ENCODE measurements at places on chromosomes 7 and 10. TPM values are rescaled to one million over a fixed set of nuclear protein-coding genes. Genes with fewer than 3 reads are reported as not detected.

Gene C10orf105
- total RNA-seq = not detected

Gene SGMS1
- 61.2 TPM for total RNA-seq

Gene DDC
- not detected for total RNA-seq

Gene TDRD1
- 0.45 TPM for total RNA-seq

Gene NYAP1
- total RNA-seq = 0.81 TPM

Gene SFTPD
- not detected for total RNA-seq

Gene HOXA2
- 0.16 TPM for total RNA-seq

Gene ANKRD61
- not detected for total RNA-seq

Gene MEOX2
- total RNA-seq = 13.0 TPM

Gene TRIM50
- not detected for total RNA-seq

Gene FANK1
- total RNA-seq = 2.3 TPM

Gene RSPH10B2
- total RNA-seq = not detected

Gene CELF2
- 42.8 TPM for total RNA-seq

Gene TMEM106B
- 50.2 TPM for total RNA-seq

Gene SFTPA1
- not detected for total RNA-seq

Gene CDHR3
- 19.6 TPM for total RNA-seq

Measured in fibroblast of the aortic adventitia (primary cell).